ENCODE measurements at places on chromosomes 5 and 9.

DNA sequence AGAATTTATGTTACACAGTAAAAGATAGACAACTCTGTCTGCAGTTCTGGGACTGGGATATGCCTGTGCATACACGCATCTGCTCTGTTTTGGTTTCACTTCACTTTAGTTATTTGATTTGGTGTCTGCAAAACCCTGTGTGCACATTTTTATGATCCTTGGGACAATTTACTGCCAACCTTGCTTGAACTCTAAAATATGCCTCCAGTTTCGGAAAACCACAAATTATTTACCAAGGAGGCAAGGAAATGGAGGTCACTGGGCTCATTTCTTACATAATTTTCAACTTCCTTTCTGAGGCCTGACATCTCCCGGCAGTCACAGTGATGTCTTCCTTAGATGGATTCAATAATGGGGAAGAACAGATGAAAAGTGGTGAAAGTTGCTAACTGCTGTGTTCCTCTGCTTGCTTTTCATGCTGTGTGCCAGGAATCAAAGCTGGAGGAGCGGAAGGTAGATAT is 61.2 kb upstream of the TAF11L2 start:
- no peak for DNase-seq

DNA sequence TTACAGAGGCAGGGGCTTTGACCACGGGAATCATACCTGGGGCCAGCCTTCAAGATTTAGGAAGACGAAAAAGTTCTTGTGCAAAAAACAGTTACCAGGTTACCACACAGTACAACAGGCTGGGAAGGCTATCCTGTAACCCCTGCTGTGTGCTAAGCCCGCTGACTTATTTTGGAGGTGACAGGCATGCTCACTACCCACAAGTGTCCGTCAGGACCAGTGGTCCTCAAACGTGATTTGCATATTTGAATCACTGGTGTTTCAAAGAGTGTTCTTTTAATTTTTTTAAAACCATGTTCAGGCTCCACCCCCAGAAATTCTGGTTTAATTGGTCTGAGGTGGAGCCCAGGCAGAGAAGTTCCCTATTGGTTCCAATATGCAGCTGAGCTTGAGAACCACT is 146.6 kb downstream of the TTLL11 start:
- DNase-seq = no peak

GRCh38 chr5:111583758-111584203 is 71.4 kb upstream of the STARD4 start:
- no peak for DNase-seq

- DNase-seq = no peak
Observed at GRCh38 chr9:132201139-132201538, 39.3 kb downstream of the NTNG2 start.

DNA sequence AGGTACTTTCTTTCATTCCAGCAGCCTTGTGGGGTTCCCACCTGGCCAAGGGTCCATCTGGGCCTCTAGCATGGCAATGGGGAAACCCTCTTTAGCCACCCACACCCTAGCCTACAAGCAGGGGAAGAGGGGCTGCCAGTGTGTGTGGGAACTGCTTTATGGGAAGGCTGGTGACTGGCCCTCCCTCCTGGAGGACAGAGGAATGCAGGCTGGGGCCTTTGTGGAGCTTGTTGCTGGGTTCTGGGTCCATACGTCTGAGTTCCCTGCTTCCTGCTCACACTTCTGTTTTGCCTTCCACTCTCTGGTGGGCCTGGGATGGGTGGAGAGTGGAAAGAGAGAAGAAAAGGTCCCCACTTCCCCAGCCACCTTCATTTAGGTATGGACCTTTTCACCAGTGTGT is 14.9 kb upstream of the PITX1 start:
- DNase-seq = no peak
